ENCODE measurements at places on chromosomes 16 and 17.

DNA sequence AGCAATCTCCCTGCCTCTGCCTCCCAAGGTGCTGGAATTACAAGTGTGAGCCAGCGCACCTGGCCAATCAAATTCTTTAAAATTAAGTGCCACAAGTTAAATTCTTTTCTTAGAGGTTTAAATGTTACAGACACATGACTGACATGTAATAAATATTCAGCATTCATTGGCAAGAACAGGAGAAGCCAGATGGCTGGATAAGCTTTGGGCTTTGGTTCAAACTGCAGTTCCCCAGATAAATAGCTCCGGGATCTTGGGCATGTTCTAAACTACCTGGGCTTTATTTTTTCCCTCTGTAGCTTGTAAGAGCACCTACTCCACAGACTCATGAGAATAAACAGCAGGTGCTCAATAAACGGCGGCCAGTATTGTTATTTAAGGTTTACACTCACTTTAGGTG lies 34.1 kb downstream of the ABAT start:
- DNase-seq, result no peak

GRCh38 chr16:73945631-73946030 lies 351.0 kb upstream of the PSMD7 start:
- no peak for DNase-seq

GRCh38 chr17:80780381-80781198 lies 211.1 kb upstream of the CHMP6 start:
- DNase-seq, result no peak

GRCh38 chr16:55012793-55013192 lies 82.1 kb downstream of the IRX5 start:
- DNase-seq, result no peak

DNA sequence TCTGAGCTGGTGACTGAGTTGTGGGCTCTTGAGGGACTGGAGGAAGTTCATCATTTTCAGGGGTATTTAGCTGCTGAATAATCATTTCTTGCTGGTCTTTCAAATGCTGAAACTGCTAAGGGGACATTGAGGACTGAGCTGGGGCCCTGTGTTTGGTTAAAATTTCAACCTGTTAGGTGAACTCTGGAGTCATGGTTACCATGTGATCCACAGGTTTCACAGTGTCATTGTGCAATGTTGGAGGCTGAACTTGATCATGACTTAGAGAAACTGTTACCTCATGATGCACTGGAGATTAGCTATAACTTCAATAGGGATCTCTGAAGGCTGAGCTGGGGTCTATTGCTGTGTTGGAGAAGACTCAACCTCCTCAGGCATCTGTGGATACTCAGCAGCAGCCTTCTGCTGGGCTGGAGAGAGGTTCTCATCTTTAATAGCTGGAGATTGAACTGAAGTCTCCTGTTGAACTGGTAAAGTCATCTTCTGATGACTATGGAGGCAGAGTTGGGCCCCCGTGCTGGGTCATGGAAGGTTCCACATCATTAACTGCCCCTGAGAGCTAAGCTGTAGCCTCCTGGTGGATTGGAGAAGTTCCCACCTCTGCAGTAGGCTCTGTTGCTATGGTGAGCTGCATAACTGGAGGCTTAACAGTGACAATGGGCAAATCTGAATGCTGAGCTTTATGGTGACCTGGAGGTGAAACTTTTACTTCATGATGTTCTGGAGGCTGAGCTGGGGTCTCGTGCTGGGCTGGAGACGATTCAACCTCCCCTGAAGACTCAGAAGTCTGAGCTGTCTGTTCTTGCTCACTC lies 15.2 kb downstream of the RDM1 start:
- DNase-seq, result no peak
